Prostate gland (tissue), 2 donors: ENCODE measurements at places on chromosomes 6 and 20.
A peak's percentile ranks its signal among the peaks of the same experiment; 100 is the strongest.

DNA sequence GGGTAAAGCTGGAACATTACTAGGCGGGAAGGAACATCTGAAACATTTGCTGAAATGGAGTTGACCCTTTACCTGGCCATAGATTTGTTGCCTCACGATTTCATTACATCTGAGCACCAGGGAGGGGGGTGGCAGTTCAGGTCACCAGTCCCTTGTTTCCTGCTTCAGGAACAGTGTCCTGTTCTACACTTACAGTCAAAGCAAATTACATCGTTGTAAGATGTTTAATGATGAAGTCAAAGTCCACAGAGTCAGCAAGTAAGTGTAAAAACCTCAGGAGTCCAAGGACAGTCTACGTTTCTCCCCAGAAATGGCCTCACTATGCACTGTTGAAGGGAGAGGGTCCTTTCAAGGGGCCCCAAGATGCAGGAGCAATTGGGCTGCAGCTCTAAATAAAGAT is 8.9 kb upstream of the MICB start:
- DNase-seq = no peak

DNA sequence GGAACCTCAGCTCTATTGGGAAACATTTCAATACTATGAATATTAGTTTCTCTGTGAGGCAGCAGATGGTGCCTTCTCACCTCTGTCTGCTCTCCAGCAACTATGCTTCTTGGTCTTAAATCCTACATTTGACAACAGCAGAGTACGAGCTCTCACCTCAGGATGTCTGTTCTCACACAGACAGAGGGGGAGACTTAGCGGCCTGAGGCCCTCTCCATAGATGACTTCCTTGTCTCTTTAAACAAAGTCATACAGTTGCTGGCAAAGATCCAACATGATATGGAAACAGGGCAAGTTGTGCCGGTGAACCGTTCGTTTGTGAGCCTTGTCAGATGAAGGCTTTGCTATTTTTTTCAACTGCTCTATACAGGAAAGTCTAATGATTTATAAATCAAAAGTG is 43.7 kb upstream of the GABRR1 start:
- no peak for DNase-seq

- DNase-seq = no peak
These were observed 1.3 kb upstream of the NNAT start for GRCh38 chr20:37519508-37520418.

DNA sequence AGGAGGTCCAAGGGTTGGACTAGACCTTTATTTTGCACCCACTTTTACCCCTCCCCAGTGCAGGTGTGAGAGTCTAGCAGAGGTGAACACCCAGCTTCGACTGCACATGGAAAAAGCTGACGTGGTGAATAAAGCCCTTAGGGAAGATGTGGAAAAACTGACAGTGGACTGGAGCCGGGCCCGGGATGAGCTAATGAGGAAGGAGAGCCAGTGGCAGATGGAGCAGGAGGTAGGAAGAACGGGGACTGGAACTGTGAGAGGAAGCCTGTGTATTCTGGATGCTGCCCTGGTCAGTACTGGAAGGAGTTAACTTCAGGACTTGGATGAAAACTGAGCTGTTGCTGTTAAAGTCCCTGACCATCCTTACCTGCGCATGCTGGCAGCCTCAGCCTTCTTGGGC is 10.6 kb downstream of the CEP250 start:
- DNase-seq = no peak

DNA sequence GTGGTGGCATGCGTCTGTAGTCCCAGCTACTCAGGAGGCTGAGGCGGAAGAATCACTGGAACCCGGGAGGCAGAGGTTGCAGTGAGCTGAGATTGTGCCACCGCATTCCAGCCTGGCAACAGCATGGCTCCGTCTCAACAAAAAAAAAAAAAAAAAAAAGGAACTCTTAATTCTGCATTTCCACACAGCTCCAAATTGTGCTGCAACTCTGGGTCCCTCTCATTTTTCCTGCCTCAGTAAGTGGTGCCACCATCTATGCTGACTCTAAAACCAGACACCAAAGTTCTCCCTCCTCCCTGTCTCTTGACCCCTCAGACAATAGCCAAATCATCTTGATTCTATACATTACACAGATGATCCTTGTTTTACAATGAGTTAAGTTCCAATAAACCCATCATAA is 133.9 kb downstream of the BTBD9 start:
- no peak for DNase-seq

DNA sequence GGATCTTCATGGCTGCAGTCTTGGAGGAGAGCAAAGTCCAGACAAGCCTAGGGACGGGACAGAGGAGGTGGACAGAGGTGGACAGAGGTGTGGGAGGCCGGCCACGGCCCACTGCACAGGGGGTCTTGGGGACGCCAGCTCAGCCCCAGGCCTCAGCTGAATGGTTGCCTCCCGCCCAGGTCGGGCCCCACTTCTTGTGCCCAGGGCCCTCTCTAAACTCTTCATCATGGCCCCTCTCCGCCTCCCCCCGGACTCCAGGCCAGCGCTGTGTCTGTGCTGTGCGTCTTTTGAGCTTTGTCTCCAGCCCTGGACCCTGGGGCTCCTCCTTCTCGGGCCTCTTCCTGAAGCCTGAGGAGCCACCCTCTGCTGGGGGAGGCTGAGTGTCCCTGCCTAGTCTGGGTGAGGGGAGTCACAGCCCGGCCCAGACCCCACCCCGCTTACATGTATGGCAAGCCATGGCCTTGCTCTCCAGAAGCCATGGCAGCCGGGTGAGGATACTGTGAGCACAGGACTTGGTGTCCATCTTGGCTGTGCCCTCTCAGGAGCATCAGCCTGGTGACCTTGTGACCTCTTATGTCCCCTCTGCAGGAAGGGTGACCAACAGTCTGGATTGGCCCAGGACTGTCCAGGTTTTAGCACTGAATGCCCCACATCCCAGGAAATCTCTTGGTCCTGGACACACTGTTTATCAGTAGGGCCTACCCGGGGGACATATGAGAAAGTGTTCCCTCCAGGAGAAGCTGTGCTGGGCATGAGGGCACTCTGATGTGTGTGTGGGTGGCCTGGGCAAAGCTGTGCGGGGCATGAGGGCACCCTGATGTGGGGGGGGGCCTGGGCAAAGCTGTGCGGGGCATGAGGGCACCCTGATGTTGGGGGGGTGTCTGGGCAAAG is 9.4 kb upstream of the NPBWR2 start:
- DNase-seq = no peak

DNA sequence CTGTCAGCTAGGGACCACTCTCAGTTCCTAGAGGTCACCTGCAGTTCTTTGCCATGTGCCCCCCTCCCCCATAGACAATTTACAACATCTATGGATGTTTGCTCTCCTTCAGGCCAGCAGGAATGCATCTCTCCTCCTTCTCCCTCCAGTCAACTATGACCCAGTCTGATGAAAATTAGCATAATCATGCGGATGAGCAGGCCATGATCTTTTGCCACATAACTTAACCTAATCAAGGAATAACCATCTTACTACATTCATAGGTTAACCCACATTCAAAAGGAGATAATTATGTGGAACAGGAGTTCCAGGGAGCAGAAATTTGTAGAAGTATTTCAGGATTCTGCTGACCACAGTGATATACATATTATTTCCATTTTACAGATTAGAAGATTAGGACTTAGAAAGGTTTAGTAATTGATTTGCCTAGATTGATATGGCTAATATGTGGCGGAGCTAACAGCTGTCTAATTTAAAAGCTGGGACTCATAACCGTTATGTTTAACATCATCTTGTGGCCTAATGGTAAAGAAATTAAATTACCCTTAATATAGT is 485.5 kb downstream of the PHF3 start:
- DNase-seq = no peak

GRCh38 chr6:162785632-162786242 is 58.0 kb downstream of the PACRG start:
- DNase-seq = no peak

DNA sequence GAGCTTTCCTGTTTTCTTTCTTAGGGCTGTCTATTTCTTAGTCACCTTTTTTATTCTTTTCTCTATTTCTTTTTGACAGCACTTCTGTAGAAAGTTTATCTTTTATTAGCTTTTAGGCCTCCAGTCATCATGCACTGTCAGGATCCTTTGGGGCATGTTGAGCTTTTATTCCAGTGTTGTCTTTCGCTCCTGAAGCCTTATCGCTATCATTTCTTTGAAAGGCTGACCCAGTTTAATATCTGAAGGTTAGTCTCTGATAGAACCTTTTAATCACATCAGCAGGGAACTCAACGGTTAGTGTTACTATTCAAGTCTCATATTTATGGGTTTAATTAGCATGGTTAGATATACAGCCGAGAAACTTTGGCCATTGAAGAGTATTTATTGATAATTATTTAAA is 745.9 kb downstream of the TBC1D32 start:
- no peak for DNase-seq

DNA sequence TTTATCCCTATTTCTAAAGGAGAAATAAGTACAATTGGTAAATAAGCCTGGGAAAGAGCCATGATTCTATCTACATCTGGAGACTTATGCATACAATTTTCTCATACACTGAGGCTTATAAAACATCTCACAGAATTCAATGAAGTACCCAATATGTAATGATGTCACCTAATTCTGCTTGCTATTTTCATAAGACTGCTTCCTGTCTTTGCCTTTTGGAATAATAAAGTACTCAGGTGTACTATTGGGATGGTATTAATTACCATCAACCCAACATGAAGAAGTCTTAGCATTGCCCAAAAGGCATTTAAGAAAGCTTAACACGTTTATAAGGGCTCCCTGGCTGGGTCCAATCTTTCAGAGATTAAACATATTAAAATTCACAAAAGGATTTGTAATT is 216.4 kb upstream of the TSHZ2 start:
- no peak for DNase-seq

DNA sequence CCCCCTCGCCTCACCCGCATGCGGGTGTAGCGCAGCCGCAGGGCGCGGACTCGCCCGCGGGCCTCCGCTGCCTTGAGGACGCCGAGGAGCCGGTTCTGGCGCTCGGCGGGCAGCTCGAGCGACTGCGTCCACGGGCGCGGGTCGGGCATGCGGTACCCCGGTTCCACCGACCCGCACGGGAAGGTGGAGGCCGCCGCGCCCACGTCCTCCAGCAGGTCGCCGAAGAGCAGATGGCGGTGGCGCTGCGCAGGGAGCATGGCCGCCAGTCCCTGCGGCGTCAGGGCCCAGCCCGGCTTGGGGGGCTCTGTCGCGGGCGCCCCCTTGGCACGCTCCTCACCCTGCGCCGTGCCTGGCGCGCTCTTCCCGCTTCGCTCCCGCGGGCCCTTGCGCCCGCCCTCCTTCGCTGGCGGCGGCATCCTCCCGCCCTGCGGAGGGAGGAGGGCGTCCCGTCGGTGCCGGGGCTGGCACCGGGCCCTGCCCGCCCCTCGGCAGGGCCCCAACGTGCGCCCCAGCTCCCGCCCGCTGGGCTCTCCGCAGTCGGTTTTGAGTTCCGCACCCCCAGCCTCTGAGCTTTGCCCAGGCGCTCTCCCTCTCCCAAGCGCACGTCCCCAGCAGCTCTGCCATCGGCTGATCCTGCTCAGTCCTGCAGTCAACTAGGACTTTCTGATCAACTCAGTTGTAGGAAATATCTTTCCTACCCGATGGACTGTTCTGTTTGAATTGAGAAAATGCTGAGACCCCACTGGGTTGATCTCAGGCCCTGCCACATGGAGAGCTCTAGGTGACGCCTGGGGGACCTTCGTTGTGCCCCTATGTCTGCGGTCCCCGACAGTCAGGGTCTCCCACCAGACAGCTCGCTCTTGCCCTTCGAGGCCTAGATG is at the start of gene LKAAEAR1:
LKAAEAR1 (minus strand) TSS at position 595 of the 881 bp plus-strand sequence; CDS start at position 416, 179 bp downstream.
- DNase-seq = no peak

DNA sequence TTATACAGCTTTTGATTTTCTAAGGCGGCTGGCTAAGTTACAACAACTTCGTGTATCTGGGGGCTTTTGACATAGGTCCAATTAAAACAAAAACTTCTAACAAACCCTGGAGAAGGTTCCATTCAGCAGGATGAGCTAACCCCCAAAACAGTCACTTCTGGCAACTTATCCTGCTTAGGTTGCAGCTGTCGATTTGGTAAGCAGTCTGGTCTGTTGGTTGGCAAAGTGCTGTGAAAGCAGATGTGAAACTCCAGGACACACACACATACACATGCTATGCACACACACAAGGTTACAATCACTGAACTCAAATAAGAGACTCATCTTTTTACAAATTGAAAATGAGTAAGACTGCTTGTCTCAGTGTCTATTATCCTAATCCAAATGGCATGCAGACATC is 119.0 kb upstream of the STMND1 start:
- DNase-seq = no peak

- no peak for DNase-seq
These were observed 197.2 kb upstream of the IRAK1BP1 start for GRCh38 chr6:78670156-78670555.

DNA sequence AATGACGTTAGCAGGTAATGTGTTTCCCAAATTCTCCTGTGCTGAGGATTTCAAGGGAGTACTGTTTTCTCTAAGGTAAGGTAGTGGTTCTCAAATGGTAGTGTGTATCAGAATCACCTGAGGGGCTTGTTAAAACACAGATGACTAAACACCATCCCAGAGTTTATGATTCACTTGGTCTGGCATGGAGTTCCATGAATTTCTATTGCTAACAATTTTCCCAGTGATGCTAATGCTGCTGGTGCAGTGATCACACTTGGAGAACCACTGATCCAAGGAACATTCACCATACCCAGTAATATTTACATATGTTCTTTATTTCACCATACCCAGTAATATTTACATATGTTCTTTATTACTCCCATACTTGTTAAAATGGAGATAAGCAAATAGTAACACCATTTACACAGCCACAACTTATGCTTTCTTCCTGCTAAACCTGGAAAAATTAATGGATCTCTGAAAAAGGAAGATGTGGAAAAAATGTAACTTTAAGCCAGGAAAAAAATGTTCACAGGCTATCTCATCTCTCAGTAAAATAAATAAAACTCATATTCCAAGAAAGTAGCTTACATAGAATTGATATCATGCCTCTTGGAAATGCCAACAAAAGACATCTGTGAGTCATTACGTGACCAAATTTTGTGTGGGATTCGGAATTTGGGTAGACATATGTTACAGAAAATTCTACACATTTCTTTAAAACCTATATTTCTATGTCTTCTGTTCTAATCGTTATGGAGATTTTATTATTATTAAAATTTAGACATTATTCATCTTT is 129.5 kb downstream of the MMUT start:
- no peak for DNase-seq

DNA sequence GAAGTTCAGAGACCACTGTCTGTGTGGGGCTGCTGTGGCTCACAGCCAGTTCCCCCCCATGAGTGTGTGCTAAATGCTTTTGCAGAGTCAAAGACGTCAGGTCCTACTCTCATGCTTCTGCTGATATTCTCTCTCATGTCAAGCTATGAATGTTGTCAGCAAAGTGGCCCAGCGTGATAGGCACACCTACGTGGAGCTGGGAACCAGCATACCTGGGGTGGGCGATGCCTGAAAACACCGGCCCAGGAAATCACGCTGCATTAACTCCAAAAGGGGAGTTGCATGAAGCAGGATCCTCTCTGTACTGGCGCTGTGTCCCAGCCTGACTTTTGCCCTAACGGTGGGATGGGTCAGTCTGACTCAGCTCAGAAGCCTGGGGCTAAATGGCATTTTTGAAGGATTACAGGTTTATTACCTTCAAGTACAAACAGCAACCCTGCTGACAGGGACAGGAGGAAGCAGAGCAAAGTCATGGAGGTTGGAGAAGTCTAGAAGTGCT is 9.0 kb upstream of the MRPS10 start:
- peak; percentile 26 for DNase-seq
